ENCODE measurements at places on chromosomes 4 and X.

- DNase-seq: no peak
Measured at GRCh38 chrX:48677516-48677915, 6.1 kb upstream of the WAS start.

- no peak for DNase-seq
Measured at GRCh38 chr4:99629962-99630554, 27.6 kb downstream of the C4orf54 start.

GRCh38 chr4:186592445-186592844 lies 37.1 kb upstream of the MTNR1A start:
- DNase-seq: no peak

GRCh38 chrX:51917604-51918003 lies 24.2 kb downstream of the MAGED1 start:
- no peak for DNase-seq

DNA sequence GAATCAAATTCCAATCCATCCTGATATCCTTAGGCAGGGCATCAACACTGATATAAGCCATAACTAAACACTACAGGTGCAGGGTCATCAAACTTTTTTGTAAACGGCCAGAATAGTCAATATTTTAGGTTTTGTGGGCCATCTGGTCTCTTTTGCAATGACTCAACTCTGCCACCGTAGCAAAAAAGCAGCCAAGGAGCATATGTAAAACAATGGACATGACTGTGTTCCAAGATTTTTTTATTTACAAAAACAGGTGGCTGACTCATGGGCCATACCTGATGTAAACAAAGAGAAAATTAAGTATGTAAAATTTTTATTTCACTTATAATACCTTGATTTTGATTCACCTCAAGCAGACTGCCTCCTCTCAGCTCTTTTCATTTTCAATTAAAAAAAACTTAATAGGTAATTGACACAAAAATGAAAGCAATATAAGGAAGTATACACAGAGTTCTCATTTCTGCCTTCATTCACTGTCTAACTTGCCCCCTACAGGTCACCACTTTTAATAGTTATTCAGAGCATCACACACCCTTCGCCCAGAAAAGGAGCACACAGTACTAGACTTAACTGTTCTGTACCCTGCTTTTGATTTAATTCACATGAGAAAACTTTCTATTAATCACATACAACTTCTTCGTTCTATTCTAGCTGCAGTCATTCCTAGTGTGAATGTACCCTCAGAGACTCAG lies 35.3 kb upstream of the GPM6B start:
- no peak for DNase-seq
